ENCODE measurements at places on chromosomes 6 and 20.

- no peak for DNase-seq
Measured at GRCh38 chr6:148358196-148358785, 15.7 kb downstream of the SASH1 start.

GRCh38 chr6:2109796-2110195 lies 135.6 kb downstream of the GMDS start:
- no peak for DNase-seq

- no peak for DNase-seq
Measured at GRCh38 chr20:47876311-47877088, 91.2 kb upstream of the SULF2 start.

DNA sequence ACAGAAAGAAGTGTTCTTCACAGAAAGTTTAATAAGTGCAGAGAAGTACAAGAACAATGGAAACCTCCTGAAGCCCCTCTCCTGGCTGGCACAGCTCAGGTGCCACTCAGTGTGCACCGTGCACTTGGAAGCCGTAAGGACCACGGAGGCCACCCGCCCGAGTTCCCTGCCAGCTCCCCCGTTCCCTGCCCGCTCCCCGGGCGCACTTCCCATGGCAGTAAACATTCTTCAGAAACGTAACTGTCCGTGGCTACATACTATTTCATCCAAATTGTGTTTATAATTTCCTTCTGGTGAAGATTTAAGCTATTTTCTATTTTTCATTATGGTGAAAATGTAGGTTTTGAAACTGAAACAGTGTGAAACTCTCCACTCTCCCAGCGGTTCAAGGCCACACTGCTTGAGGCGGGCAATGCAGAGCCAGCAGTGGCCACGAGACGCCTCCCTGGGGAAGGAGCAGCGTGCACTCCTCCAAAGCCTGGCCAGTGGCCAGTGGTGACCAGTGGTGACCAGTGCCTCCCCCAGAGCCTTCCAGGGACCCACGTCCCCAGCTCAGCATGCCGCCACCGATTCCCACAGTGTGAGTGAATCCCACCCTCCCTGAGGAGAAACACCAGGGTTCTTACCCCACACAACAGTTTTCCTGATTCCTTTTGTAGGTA lies 46.4 kb downstream of the TAF4 start:
- DNase-seq: no peak

GRCh38 chr20:42690842-42691437 lies 498.8 kb downstream of the PTPRT start:
- no peak for DNase-seq

DNA sequence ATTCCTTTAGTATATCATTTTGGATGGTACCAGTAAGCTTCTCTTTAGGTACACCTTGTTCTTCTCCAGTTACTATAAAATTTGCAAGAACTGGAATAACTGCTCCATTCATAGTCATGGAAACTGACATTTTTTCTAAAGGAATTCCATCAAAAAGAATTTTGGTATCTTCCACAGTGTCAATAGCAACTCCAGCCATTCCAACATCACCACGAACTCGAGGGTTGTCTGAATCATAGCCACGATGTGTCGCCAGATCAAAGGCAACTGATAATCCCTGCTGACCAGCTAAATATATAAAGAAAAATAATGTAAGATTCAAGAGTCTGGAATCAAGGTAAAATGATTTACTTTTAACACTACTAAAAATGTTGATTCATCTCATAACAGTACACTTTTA lies 5.3 kb downstream of the MMUT start:
- DNase-seq: no peak

DNA sequence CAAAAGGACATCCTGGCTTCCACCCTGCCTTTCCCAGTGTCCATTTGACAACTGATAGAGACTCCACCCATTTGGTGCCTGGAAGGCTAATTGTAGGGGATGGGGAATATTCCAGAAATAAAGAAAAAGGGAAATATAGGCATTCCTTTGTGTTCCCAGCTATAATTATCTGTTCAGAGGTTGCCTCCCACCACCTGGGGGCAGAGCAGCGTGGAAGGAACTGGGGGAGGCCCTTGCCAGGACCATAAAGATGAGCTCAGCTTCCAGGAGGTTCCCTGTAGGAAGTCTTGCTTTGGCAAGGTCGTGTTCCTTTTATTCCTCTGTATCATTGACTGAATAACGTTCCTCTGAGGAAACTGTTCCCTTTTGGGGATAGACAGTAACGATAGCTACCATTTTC lies 214.7 kb downstream of the TFAP2C start:
- DNase-seq: no peak

DNA sequence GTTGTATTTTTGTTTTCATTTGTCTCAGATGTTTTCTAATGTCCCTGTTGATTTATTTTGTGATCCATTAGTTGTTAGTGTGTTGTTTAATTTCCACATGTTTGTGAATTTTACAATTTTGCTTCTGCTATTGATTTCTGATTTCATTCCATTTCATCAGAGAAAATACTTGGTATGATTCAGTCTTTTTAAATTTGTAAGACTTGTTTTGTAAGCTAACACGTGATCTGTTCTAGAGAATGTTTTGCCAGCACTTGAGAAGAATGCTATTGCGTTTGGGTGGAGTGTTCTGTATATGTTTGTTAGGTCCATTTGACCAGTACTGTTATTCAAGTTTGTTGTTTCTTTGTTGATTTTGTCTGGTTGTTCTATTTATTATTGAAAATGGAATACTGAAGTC lies 53.9 kb downstream of the KIZ start:
- no peak for DNase-seq

- DNase-seq: no peak
Measured at GRCh38 chr6:16196984-16197546, 41.3 kb upstream of the GMPR start.

DNA sequence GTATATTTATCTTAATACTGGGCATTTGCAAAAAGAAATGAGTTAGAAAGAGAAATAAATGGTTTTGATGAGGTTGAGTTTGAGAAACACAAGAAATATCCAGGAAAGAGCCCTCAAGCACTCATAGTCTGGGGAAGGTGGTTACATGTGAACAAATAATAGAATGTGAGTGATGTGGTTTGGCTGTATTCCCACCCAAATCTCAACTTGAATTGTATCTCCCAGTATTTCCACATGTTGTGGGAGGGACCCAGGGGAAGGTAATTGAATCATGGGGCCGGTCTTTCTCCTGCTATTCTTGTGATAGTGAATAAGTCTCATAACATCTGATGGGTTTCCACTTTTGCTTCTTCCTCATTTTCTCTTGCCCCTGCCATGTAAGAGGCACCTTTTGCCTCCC lies 334.1 kb downstream of the COL12A1 start:
- no peak for DNase-seq

DNA sequence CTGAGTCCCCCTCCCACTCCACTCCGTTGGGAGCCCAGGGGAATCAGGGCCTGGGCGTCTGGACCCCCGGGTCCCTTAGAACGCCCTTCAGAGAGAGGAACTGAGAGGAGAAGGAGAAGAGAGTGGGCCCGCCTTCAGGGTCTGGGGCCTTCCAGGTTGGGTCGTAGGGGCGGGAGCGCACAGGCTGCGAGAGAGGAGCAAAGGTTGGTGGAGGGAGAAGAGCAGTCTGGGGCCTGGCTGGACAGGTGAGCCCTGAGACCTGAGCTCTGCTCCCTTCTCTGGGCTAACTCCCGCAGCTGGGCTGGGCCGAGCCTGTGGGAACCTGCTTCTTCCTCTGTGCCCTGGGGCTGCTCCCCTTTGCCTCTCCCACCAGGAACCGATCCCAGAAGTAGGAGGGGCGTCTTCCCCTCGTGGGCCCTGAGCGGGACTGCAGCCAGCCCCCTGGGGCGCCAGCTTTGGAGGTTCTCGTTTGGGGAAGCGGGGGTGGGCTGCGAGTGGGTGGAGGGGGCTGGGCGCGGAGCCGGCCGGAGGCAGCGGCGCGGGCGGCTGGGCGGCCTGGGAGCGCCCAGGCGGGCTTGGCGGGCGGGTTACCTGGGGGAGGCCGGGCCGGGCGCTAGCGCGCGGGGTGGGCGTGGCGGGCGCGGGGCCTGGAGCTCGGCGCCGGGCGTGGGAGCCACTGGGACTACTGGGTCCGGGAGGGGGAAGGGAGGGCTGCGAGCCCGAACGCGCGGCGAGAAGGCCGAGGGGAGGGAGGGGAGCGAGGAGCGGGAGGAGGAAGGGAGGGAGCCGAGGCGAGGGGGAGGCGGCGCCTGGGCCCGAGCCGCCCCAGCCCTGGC lies at the start of gene DDR1:
Gene DDR1, plus strand, starts transcription at position 835 of the 836 bp plus-strand sequence. CDS start 4,211 bp downstream, outside the sequence.
- peak; percentile 69 for DNase-seq

- DNase-seq: no peak
Measured at GRCh38 chr6:19465760-19466159, 371.4 kb upstream of the ID4 start.

DNA sequence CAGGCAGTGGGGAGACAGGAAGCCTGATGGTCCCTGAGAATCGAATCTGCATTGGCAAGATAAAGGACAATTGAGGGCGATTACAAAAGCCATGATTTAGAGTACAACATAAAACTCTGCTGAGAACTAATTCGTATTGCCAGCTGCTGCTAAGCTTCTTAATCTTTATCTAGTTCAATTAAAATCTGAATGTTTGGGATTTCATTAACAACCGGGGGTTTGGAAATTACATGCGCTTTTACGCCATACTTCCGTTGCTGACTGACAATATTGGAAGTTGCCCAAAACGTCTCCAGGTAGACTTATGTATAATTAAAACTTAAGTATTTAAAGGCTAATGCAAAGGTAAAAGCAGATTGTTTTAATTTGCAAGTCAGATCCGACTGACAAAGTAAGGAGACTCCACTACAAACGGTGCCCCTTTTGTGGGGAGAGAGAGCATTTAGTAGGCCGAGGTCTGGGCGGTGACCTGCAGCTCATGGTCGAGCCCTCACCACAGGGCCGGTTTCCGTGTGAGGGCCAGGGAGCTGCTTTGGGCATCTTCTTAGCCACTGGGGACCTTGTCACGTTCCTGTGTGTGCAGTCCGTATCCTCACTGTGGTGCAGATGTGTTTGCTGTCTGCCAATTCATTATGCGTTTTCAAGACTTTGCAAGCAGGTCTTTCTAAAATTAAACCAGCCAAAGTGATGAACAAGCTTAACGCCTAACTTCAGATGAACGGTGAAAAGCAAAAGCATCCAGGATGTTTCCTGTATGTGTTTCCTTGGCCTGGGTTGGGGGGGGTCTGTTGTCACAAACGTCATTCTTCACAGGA lies 49.9 kb downstream of the CDH4 start:
- no peak for DNase-seq

DNA sequence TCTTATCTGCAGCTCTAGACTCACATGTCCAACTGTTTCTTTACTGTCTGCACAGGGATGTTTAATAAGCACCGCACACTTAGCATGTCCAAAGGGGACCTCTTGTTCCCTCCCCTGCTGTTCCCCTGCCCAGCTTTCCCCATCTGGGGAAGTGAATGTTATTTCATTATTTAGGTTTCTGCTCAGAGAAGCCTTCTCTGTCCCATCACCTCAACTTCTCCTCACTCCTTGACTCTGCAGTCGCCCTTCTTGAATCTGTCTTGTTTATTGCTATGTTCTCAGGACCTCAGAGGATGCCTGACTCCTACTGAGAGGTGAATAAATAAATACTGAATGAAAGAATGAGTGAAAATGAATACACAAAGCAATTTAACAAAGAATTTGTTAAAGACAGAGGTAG lies 121.0 kb downstream of the SASH1 start:
- no peak for DNase-seq

- DNase-seq: peak; percentile 44
Measured at GRCh38 chr20:63830841-63831588, at the start of gene ZBTB46. TSS of gene ZBTB46 (minus strand) at chr20:63831264. CDS start at chr20:63790757, 40,507 bp downstream.

DNA sequence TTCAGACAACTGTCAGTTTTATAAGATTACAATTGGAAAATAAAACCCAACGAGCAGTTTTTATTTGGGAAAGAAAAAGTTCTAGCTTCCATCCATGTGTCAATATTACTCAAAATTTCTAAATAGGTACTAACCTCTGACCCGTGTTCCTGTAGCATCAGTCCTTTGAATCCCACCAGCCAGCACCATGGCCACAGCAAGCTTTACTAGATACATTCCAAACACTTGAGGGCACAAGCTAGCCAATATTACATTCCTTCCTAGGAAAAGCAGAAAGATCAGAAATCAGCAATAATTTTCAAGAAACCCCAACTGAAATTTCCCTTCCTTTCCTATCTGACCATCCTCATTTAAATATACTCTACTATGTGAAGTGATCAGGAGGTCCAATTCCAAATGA lies 19.2 kb downstream of the ASF1A start:
- DNase-seq: no peak

DNA sequence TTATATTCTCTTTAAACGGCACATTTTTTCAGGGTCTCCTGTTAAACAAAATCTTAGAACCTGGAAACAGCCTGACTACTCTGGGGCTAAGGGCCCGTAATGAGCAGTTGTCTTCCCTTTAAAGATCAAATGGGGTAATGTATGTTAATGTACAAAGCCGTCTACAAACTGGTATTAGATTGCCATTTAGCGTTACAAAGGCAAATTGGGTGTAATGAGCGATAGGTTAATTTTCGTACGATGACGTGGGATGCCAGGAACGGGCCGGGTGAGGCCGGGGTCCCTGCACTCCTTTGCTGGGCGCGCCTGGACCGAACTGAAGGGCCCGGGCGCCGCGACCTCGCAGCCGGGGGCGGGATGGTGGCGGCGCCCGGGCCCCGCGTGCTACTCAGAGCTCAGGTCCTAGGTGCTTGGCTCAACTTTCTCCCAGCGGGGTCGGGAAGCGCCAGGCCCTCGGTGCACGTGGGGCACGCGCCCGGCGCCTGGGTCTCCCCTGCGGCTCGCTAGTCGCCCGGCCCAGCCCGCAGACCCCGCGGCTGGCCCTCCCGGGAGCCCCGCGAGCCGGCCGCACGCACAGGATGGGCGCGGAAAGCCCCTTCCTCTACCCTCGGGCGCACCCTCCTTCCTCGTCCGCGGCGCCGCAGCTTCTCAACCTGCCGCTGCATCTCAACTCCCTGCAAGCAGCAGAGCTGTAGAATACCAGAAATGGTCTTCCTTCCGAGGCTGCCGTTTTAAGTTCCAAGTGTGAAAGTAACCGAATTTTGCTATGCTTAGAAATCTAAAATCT lies 5.9 kb downstream of the NKX2-4 start:
- peak; percentile 42 for DNase-seq

- DNase-seq: no peak
Measured at GRCh38 chr6:142339968-142340658, 38.3 kb downstream of the ADGRG6 start.
